ENCODE measurements at places on chromosomes 5 and 9. TPM values are rescaled to one million over a fixed set of nuclear protein-coding genes. Genes with fewer than 3 reads are reported as not detected.

GRCh38 chr9:19470567-19470966 lies 61.8 kb downstream of the ACER2 start:
- no peak for DNase-seq

GRCh38 chr5:68886814-68887213 lies 207.0 kb upstream of the SLC30A5 start:
- DNase-seq: no peak

Gene CDO1
- total RNA-seq: 1,379 TPM

DNA sequence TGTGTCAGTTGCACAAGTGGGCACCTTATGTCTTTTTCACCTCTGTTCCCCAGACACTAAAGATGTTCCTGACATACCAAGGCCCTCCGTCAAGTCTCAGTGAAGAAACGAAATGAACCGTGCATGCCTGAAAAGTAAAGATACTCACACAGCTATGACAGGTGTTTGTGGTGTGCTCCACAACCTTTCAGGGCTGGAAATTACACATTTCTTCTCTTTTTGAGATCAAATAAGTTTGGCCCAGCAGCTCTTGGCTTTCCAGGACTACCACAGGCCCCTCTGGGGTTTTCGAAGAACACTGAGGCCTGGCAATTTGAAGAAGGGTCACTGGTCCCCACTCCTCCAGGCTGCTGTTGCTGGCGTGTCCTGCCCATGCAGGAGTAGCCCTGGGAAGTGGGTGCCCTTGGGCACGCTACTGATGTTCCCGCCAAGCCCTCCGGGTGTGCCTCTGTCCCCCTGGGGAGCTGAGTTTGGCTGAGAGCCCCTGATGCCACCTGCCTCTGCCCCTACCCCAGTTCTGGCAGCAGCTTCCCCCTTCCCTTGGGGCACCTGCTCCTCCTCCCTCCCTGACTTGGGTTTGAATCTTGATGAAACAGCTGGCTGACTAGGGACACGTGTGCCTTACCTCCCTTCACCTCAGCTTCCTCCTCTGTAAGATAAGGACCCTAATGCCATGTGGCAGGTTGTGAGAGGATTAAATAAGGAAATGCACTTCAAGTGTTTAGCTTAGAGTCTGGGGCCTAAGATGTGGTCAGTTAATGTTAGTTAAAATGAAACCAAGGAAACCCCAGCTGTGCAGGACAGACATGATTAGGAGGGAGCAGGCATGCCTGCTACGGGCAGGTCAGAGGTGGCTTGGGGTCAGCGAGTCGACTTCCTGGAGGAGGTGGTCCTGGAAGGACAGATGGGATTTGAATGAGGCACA lies 49.1 kb upstream of the GADD45G start:
- no peak for DNase-seq

GRCh38 chr5:13917061-13917460 lies 27.4 kb downstream of the DNAH5 start:
- no peak for DNase-seq

DNA sequence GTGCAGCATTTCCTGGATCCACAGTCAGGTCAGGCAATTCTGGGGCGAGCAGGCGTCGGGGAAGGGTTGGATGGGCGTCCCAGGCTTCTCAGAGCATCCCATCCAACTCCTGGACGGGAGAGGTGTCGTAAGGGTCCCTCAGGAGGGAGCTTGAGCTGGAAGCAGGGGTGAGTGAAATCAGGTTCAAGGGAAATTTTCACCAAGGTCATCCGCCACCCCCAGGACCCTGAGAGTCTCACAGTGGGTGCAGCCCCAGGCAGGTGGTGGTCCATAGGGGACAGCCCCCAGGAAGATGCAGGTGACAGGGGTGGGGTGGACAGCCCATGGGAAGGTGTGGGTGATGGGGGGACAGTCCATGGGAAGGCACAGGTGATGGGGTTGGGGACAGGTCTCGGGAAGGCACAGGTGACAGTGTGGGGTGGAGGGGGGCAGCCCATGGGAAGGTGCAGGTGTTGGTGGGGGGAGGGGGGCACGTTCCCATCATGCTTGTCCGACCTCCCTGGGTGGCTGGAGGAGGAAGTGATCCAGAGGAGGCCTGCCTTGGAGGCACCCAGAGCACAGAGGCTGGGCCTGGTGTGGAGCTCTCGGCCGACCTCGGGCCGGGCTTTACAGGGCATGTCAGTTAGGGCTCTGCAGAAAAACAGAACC lies 48.9 kb downstream of the AHRR start:
- no peak for DNase-seq

DNA sequence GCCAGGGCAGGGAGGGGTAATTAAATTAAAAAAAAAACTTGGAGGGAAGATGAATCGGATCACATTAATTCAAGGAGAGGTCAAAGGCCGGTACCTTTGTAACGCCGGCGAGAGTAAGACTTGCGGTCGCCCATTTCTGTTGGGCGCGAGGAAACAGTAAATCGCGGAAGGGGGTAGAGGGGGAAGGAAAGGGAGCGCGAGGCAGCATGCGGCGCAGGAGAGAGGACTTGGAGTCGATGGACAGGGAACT lies 324 bp upstream of the RGMB start:
- DNase-seq: no peak

DNA sequence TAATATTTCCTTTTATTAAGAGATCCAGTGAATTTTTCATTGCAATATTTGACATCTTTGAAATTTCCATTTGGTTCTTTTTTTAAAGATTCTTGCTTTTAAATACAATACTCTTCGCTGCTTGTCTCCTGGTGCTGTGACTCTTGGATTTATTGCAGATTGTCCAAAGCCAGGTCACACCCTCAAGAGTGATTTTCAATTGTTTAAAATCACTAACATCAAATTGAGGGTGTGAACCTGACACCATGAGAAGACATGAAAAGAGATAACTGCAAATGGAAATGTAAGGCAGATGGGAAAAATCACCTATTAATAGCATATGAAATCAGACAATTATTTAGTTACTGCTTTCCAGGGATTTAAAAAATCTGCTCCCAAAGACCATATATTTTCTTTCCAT lies 42.6 kb downstream of the ANXA1 start:
- no peak for DNase-seq

DNA sequence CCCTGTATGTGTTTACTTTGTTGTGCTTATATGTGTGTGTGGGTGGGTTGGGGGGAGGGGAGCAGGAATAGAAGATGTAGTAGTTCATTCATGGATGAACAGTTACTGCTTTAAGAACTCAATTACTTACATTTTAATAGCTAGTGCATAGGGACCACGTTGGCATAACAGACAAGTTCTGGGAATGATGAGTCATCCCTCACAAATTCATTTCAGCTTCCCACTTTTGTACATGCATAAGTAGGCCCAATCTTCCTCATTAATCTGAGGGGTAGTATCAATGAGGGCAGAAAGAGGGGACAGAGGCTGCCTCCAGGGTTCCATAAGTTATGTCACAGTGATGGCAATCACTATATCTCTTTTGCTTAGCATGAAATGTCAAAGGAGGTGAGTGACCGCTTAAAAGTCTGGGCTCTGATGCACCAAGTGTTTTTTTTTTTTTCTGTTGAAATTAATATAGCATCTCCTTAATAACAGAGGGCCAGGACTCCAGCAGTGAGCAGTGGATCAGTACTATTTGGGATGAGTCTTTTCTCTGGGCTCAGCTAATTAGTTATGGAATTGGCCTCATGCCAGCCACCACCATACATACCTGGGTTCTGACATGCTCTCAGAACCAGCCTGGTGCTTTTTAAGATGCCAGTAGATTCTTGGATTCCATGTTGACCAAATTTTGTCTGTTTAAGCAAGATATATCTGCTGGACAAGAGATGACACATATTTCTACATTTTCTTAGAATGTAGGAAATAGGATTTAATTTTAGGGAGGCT lies 37.1 kb downstream of the PRDM6 start:
- DNase-seq: no peak

DNA sequence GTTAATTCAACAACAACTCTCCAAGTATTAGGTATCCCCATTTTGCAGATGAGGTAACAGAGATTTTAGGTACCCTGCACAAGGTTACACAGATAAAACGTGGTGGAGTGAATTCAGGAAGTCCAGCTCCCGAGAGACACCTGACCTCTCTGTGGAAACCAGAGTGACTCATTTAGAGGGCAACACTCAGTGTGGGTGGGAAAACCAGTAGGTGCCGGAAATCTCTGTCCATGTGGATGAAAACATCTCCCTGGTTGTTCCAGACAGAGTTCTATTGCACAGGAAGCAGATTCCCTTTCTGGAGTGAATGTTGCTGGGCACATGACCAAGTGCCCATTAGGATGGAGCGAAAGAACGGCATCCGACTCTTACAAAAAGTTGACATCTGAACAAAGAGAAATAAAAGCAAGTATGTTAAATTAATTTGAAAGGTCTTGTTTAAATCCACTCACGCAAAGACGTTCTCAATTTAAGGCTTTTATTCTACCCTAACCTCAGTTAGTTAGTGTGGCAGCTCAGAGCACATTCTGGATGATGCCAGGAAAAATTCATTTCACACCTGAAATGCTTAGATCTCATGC lies 391.9 kb upstream of the WWC1 start:
- DNase-seq: no peak

- DNase-seq: no peak
Measured at GRCh38 chr9:68462105-68462775, 78.4 kb downstream of the TMEM252 start.

Gene HTR1A
- not detected for total RNA-seq

Gene MAMDC4
- total RNA-seq: 3.8 TPM

Gene TXNDC8
- total RNA-seq: not detected

- no peak for DNase-seq
Measured at GRCh38 chr9:71766663-71767062, 1.6 kb downstream of the CEMIP2 start.

DNA sequence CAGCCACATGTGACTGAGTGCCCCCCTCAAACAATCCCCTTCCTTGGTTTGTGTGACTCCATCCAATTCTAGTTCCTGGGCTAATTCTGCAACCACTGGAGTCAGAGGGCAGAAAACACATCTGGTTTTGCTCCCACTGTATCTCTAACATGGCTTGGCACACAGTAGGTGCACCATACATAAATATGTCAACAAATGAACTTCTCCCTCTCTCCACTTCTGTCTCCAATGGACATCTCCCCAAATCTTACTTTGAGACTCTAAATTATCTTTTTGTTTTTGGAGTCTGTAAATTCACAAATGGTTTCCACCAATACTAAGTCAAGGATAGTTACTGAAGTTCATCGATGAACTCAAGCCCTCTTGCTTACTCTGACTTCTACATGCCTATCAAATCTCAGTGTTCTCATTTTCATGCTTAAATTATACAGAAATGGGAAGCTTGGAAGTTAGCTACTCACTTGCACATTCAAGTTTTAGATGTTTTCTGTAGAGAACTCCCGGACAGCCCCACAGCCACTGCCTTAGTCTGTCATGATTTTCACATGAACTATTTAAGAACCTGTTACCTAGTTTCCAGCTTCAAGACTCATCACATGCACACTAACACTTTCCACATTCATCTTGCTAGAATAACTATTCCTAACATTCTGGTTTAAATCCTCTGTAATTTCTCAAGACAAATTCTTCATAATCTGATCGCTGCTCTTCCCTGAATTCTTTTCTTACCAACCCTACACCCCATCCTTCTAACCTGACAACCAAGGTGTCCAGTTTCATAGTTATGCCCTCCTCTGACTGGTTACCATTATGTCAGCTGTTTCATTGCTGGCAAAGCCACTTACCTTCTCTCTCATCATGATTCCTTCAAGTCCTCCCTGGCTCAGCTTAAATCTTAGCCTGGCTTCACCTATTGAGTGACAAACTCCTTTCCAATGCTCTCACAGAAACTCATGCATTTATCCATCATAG lies 6.0 kb downstream of the RPL37 start:
- no peak for DNase-seq

Gene LIX1
- total RNA-seq: under 0.01 TPM

GRCh38 chr5:41067714-41068568 lies 3.2 kb downstream of the MROH2B start:
- no peak for DNase-seq

GRCh38 chr9:126451316-126451885 lies 124.8 kb downstream of the MVB12B start:
- no peak for DNase-seq

GRCh38 chr9:133153227-133154096 lies 10.3 kb downstream of the GBGT1 start:
- no peak for DNase-seq

Gene ADGRV1
- total RNA-seq: 0.90 TPM

DNA sequence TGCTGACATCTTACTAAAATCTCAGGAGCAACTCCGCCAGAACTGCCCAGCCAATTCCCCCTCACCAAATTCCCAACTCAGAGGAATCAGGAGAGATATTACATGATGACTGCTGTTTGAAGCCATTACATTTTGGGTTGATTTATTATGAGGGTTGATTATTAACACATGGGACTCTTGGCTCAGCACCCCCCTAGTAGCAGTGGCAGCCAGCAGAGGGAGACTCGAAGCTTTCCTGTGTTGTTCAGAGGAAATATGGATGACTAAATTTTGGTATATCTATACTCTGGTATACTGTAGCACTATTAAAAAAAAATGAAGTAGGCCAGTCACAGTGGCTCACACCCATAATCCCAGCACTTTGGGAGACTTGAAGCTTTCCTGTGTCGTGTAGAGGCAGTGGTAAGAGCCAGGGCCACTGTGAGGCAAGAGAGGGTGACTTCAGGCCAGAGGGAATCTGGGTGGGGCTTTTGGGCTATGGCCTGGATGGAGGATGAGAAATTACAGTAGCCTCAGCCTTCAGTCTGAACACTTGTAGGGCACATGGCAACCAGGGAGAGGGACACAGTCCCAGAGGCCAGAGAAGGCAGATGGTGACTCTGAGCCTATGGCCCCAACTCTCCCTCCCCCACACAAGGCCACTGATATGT lies 111.4 kb downstream of the LHX2 start:
- no peak for DNase-seq

GRCh38 chr5:180070756-180071530 lies 616 bp downstream of the RNF130 start:
- no peak for DNase-seq

- DNase-seq: no peak
Measured at GRCh38 chr5:127863161-127863560, 160.0 kb downstream of the CCDC192 start.

Gene CYSRT1
- total RNA-seq: not detected

All from tibial nerve (tissue), 4 donors.